Heart left ventricle (tissue), 16 donors: ENCODE measurements at places on chromosomes 6 and 20. TPM values are rescaled to one million over a fixed set of nuclear protein-coding genes. Genes with fewer than 3 reads are reported as not detected.

DNA sequence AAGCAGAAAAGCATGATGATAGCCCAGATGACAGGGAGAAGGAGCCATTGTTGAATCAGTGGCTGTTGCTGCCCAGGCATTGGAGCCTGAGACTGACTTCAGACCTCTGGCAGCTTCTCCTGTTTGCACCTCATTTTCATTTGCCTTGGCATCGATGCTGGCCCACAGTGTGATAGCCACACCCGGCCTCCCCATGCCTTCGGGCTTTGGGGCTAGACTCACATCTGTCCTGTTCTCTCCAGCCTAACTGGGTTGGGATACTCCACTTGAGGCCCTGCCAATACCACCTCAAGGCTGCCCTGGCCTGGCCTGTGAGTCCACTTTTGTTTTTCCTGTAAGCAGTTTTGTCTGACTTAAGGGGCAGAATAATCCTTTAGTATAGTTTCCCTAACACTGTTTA, 140.4 kb downstream of the UST start:
- H3K36me3 ChIP-seq: no peaks in the 10 kb centered on the region
- no peak for DNase-seq
- no peak overlapping the region for H3K4me3 ChIP-seq
- no peaks in the 10 kb centered on the region for H3K4me1 ChIP-seq
- no peak overlapping the region for H3K27ac ChIP-seq

DNA sequence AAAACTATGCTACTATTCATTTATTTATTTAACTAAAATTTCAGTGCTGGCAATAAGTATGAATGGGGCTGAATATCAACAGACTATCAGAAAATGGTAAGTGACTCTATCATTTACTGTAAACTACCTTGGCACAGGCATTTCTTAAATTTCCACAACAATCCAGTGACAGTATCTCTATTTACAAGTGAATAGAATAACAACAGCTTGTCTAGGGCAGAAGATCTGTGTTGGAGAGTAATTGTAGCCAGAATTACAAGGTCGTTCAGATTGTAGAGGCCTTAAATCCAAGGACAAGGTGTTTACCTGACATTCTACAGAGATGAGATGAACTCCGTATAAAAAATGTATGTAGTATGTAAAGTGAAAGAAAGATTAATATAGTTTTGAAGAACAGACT, 193.8 kb upstream of the SIM1 start:
- no peak overlapping the region for H3K4me3 ChIP-seq
- H3K27me3 ChIP-seq: no peaks in the 10 kb centered on the region
- H3K36me3 ChIP-seq: peaks cover 24% of the 10 kb centered on the region
- DNase-seq: no peak
- no peaks in the 10 kb centered on the region for H3K4me1 ChIP-seq

DNA sequence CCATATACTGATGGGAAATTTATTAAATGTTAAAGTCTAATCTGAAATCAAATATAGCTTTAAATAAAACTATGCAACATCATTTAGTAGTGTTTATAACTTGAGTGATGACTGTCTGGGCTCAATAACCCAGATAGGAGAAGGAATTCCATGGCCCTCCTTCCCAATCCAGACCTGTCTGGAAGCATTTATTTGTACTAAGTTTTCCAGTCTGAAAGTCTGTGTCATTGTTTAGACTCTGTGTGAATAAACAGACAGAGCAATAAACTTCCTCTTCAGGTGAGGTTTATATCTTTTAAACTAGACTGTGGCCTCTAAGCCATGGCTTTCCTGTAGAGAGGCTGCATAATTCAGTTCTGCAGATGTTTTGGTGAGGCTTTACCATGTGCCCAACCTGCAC, 176.4 kb downstream of the SOX4 start:
- H3K4me3 ChIP-seq: no peak overlapping the region
- peak overlapping the region; percentile 35 for H3K27ac ChIP-seq
- H3K4me1 ChIP-seq: peaks cover 12% of the 10 kb centered on the region
- DNase-seq: no peak

GRCh38 chr20:61722146-61722678, 343.5 kb downstream of the TAF4 start:
- no peak overlapping the region for H3K4me3 ChIP-seq

DNA sequence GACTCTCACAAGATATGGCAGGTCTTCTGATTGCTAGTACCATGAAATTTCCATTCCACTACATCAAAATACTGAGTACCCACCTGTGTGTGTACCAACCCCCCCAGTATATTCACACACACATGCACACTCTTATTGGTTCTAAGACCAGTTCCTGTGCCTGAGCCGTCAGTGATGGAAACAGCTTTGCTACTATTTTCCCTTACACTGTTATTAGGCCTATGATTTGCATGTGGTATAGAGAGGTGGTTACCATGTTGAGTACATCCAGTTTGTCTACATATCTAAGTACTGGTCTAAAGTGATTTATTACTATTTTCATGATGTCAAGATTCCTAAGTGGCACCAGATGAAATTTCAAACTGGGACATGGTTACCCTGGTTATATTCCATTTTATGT, 459.9 kb downstream of the BCKDHB start:
- no peak overlapping the region for H3K4me3 ChIP-seq
- H3K27me3 ChIP-seq: no peaks in the 10 kb centered on the region
- DNase-seq: no peak
- no peak overlapping the region for H3K27ac ChIP-seq
- H3K4me1 ChIP-seq: no peaks in the 10 kb centered on the region

DNA sequence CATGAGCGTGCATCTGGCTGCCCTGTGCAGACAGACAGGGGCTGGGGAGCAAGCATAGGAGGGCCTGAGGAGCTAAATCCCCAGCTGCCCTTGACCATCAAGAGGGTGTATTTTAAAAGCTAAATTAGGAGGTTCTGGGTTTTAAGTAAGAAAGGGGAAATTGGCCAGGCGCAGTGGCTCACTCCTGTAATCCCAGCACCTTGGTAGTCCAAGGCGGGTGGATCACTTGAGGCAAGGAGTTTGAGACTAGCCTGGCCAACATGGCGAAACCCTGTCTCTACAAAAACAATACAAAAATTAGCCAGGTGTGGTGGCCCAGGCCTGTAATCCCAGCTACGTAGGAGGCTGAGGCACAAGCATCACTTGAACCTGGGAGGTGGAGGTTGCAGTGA, 27.8 kb downstream of the SERPINB6 start:
- peaks cover 16% of the 10 kb centered on the region for H3K36me3 ChIP-seq
- no peaks in the 10 kb centered on the region for H3K27me3 ChIP-seq
- H3K4me3 ChIP-seq: no peak overlapping the region
- peak overlapping the region; percentile 68 for H3K27ac ChIP-seq

GRCh38 chr6:130873746-130874145, 46.5 kb downstream of the SMLR1 start:
- no peaks in the 10 kb centered on the region for H3K4me1 ChIP-seq
- no peak overlapping the region for H3K4me3 ChIP-seq

GRCh38 chr6:149910721-149911151, 12.2 kb downstream of the RAET1G start:
- H3K27me3 ChIP-seq: no peaks in the 10 kb centered on the region
- no peak for DNase-seq
- H3K4me3 ChIP-seq: no peak overlapping the region
- no peak overlapping the region for H3K27ac ChIP-seq
- H3K4me1 ChIP-seq: no peaks in the 10 kb centered on the region

DNA sequence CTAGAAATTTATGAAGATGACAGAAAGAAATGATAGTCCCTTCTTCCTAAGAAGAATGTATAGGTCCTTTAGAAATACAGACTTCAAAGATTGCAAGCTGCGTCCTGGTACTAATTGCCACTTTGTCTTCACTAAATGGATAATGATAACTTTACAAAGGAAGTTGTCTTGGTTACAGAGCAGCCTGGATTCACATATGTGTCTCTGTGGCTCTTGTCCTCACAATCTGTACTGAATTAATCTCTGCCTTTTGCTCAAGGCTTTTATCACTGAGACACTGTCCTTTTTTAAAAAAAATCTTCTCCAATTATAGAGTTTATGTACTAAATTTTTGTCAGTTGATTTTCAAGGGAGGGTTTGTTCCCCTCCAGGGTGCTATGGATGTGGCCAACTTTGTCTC, 17.5 kb upstream of the MRAP2 start:
- H3K27me3 ChIP-seq: no peaks in the 10 kb centered on the region
- H3K36me3 ChIP-seq: no peaks in the 10 kb centered on the region
- H3K4me1 ChIP-seq: no peaks in the 10 kb centered on the region
- no peak overlapping the region for H3K4me3 ChIP-seq
- no peak overlapping the region for H3K27ac ChIP-seq

DNA sequence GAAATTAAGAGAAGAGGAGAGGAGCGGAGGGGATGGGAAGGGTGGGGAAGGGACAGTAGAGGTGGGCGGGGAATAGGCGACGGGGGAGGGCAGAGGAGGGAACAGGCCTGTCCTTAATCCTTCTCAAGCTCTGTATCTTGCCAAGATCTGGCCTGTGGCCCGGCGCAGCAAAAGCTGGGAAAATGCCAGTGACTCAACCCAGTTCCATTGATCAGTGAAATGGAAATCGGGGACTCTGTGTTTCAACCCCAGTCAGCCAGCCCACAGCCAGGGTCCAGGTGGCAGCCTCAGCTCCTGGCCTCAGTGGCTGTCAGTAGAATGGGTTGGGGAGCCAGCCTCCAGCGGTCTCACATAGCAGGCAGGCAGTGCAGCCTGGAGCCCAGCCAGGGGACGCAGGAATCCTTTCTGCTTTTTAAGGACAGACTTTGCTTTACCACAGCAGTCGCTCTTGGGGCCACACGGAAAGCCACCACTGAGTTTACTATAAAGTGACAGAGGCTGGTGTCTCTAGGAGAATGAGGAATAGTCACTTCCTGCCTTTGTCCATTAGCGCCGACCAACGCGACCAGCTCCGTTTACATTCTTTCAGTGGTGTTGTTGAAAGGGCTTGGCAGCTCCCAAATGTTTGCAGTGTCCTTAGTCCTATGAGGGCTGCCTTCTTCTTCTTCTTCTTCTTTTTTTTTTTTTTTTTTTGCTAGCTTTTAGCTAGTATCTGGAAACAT, 128.0 kb downstream of the RIN2 start:
- H3K36me3 ChIP-seq: no peaks in the 10 kb centered on the region
- H3K27ac ChIP-seq: peak overlapping the region; percentile 89
- peaks cover 6% of the 10 kb centered on the region for H3K4me1 ChIP-seq

DNA sequence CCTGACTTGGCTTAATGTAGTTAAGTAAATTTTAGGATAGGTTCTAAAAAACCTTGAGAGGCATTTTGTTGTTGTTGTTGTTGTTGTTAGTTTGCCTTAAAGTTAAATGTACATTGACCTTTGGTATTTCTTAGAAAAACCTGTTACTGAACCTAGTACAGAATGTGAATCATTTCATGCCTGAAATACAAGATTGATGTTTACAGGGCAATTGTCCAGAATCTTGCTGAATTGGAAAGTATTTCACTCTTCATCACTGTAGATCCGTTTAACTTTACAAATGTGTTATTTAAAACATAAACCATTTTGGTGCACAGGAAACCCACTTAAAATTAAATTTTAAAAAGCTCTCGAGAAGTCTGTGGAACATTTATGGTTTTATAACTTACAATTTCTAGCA, 75.0 kb downstream of the CEP57L1 start:
- H3K27ac ChIP-seq: no peak overlapping the region
- H3K4me1 ChIP-seq: no peaks in the 10 kb centered on the region
- DNase-seq: no peak

GRCh38 chr20:44796311-44796710, 14.0 kb downstream of the RIMS4 start:
- no peaks in the 10 kb centered on the region for H3K4me1 ChIP-seq
- no peak overlapping the region for H3K27ac ChIP-seq
- H3K27me3 ChIP-seq: peaks cover 5% of the 10 kb centered on the region
- no peak for DNase-seq
- no peaks in the 10 kb centered on the region for H3K36me3 ChIP-seq

- DNase-seq: no peak
- H3K27me3 ChIP-seq: no peaks in the 10 kb centered on the region
- H3K4me1 ChIP-seq: no peaks in the 10 kb centered on the region
Observed at GRCh38 chr6:20711518-20711917, 177.3 kb downstream of the CDKAL1 start.

- no peaks in the 10 kb centered on the region for H3K4me1 ChIP-seq
- no peaks in the 10 kb centered on the region for H3K27me3 ChIP-seq
- H3K27ac ChIP-seq: no peak overlapping the region
- H3K4me3 ChIP-seq: no peak overlapping the region
- DNase-seq: no peak
- H3K36me3 ChIP-seq: no peaks in the 10 kb centered on the region
Observed at GRCh38 chr6:52124126-52125121, 37.0 kb upstream of the PKHD1 start.

DNA sequence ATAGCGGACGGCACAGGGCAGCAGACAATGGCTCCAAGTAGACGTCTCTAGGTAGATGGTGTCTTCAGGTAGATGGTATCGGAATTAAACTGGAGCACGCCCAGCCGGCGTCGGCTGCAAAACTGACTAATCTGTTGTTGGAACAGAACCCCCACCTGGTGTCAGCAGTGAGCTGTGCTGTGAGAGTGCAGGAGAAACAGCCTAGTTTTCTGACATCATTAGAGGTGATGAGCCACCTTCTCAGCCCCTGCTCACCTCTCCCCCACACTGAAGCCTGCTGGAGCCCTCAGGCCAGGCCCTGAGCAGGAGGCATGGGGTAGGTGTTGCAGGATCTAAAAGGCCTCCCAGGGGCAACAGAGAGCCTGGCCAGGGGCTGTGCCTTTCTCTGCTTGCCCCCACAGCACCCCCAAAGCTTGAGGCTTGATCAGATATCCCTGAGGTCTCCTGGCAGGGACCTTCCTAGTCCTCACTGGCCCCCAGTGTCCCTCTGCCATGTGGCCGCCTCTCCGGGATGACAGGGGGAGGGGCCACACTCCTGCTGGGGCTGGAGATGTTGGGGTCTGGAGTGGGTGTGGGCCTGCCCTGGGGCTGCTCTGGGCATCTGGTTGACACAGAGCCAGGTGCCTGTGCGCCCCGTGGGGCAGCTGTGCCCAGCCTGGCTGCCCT, 6.9 kb upstream of the HELZ2 start:
- no peak for DNase-seq
- H3K27ac ChIP-seq: no peak overlapping the region
- no peaks in the 10 kb centered on the region for H3K36me3 ChIP-seq
- H3K27me3 ChIP-seq: no peaks in the 10 kb centered on the region
- no peaks in the 10 kb centered on the region for H3K4me1 ChIP-seq
- H3K4me3 ChIP-seq: no peak overlapping the region

GRCh38 chr6:105374010-105374420, 28.9 kb downstream of the PREP start:
- no peak overlapping the region for H3K27ac ChIP-seq
- no peak for DNase-seq
- no peaks in the 10 kb centered on the region for H3K4me1 ChIP-seq
- no peaks in the 10 kb centered on the region for H3K27me3 ChIP-seq
- H3K36me3 ChIP-seq: peaks cover 58% of the 10 kb centered on the region

DNA sequence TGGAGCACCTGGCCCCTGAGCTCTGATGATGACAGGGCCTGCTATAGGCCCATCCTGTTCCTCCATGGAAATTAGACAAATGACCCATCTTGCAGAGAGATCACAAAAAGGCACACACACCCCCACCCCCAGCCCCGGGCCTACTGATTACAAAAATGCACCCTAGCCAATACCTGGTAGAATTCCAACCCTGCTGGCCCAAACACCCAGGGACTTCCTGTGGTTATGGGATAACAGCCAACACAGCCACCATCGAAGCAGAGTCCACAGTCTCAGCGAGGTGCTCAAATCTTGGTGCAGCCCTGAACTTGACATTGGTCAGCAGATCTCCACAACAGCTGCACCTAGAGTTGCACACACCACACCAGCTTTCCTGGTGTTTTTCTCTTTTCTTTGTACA, 17.0 kb downstream of the NCR2 start:
- H3K4me1 ChIP-seq: no peaks in the 10 kb centered on the region
- H3K27me3 ChIP-seq: no peaks in the 10 kb centered on the region
- no peaks in the 10 kb centered on the region for H3K36me3 ChIP-seq
- H3K4me3 ChIP-seq: no peak overlapping the region
- no peak overlapping the region for H3K27ac ChIP-seq

Gene ZNF165
- 0.67 TPM for total RNA-seq

Gene CARMIL1
- total RNA-seq: 9.1 TPM
